Neural crest cell (in vitro differentiated cells): ENCODE measurements at places on chromosomes 6 and 20. TPM values are rescaled to one million over a fixed set of nuclear protein-coding genes. Genes with fewer than 3 reads are reported as not detected.

The SIRPB1 gene
- 0.77 and 1.5 TPM in 2 replicates for total RNA-seq

The ATP9A gene
- 38.9 and 39.0 TPM in 2 replicates for total RNA-seq

The VAPB gene
- 56.6 and 57.7 TPM in 2 replicates for total RNA-seq

The SIRPA gene
- total RNA-seq: 10.2 and 10.7 TPM in 2 replicates

The WFDC13 gene
- not detected in 2 replicates for total RNA-seq

The EFCAB8 gene
- total RNA-seq: 0.26 TPM in 1 of 2 replicates, not detected in the other

The TGM2 gene
- 1.2 and 1.4 TPM in 2 replicates for total RNA-seq

DNA sequence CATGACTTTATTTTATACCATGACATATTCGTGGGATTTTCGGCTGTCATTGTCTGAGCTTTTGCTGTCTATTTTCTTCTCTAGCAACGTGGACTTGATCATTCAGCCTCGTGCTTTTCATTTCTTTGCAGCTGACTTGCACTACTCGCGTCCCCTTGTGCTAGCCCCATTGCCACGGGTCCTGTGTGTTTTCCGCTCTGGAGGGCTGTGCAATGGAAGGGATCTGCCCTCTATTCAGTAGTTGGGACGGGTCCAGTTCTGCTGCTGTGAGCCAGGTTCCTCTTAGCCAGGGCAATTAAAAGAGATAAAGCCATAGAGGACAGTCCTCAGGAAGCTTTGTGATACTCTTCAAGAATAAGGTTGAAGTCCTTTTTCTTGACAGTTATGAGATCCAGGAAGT, 17.6 kb downstream of the NEDD9 start:
- no peak for DNase-seq

DNA sequence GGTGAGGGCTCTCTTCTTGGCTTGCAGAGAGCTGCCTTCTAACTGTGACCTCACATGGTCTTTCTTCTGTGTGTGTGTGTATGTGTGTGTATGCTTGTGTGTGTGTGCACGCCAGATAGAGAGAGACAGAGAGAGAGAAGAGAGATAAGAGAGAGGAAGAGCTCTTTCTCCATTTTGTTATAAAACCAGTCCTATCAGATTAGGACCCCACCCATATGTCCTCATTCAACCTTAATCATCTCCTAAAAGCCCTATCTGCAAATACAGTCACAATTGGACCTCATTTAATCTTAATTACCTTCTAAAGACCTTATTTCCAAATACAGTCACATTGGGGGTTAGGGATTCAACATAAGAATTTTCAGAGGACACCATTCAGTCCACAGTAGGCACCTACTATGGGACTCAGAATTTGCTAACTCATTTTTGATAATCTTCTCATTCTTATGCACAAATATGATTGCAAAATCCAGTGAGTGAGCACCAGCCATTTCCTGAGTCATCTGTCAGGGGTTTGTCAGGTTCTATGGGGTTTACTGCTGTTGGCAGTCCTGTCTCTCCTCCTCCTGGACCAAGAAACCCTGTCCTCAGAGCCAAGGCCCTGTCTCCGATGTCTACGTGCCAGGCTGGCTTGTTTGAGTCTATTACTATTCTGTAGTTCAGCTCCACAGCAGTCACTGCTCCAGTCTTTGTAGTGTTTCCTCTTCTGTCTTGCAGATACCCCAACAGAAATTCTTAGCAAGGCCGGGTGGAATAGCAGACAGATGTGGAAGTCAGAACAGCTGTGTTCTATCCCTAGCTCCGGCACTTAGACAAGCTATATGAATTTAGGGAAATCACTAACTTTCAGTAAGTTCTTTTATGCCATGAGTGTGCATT, 59.0 kb upstream of the FAM184A start:
- no peak for DNase-seq

GRCh38 chr6:122651604-122652003, 41.4 kb downstream of the PKIB start:
- DNase-seq: no peak

DNA sequence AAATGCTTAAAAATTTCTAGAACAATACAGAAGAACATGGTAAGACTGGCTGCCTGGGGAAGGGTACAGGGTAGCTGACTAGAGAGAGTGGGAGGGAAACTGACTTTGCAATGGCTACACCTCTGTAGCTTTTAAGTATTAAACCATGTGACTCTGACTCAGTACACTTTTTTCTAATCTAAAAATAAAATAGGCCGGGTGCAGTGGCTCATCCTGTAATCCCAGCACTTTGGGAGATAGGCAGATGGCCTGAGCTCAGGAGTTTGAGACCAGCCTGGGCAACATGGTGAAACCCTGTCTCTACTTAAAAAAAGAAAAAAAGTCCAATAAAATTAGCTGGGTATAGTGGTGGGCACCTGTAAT, 18.5 kb downstream of the ATP9A start:
- DNase-seq: no peak

GRCh38 chr6:46080111-46080510, 49.7 kb upstream of the ENPP4 start:
- no peak for DNase-seq

DNA sequence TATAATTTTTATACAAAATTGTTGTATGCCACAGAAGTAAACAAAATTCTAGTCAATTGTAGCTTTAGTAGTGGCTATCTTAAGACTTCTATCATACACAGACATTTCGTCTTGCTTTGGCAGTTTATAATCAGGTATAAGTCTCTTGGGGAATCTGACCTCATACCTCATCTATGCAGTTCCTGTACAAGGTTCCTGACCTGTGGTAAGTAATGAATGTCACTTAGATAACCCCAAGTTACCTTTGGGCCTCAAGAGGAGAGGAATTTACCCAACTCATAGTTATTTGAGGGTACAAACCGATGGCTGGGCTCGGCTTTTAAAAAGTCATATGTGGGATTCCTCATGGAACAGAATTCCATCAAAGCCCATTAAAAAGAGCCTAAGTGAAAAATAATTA, 58.8 kb upstream of the UNC93A start:
- DNase-seq: no peak

GRCh38 chr6:146336191-146336590, 207.4 kb upstream of the RAB32 start:
- no peak for DNase-seq

- no peak for DNase-seq
Observed at GRCh38 chr20:53786445-53787267, 193.0 kb upstream of the ZNF217 start.
